Activated B cell treated with CpG ODN at 0.5 μM for 24 hours (primary cell): ENCODE measurements at places on chromosomes 6 and 20. TPM values are rescaled to one million over a fixed set of nuclear protein-coding genes. Genes with fewer than 3 reads are reported as not detected.
A peak's percentile ranks its signal among the peaks of the same experiment; 100 is the strongest.

GRCh38 chr20:49319208-49319809, 41.5 kb upstream of the ZNFX1 start:
- H3K4me3 ChIP-seq: peak overlapping the region; percentile 63
- peaks cover 55% of the 10 kb centered on the region for H3K27me3 ChIP-seq
- no peaks in the 10 kb centered on the region for H3K36me3 ChIP-seq
- peaks cover 16% of the 10 kb centered on the region for H3K4me1 ChIP-seq

DNA sequence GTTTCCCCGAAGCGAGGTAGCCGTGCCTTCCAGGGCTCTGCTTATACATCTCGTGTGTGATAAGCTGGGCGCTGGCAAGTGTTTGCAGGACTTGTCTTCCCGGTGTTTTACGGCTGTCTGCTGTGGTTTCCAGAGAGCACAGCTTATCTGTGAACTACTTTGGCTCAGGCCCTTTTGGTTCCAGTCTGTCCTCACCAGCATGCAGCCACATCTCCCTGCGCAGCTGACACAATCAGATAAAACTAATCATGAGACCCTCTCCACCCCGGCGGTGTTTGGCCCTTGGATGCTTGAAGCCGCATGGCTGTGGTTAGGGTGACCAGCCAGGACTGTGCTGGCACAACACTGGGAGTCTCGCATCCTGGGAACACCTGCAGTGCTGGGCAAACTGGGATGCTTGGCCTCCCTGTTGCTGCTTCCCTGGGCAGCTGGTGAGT, 241.8 kb upstream of the FOXQ1 start:
- no peak for DNase-seq
- H3K4me3 ChIP-seq: no peak overlapping the region
- H3K4me1 ChIP-seq: no peaks in the 10 kb centered on the region
- H3K27me3 ChIP-seq: peaks cover 4% of the 10 kb centered on the region
- no peaks in the 10 kb centered on the region for H3K36me3 ChIP-seq
- H3K27ac ChIP-seq: no peak overlapping the region

DNA sequence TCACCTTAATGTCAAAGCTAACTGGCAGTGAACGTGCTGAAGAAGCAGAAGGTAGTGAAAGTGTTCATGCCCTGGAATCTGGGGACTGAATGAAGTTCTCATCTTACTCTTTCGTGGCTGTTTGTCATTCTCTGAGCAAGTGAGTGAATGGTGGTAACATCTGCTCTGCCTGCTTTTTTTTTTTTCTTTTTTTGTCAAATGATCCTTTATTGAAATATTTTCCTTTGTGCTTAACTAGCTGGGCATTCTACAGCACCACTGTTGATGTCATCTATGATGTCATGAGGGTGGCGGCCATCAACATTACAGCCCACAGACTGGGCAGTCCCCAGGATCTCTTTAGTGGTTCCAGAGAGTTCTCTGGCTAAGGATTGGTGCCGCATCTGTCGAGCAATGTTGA, 65.2 kb downstream of the RIN2 start:
- peaks cover 61% of the 10 kb centered on the region for H3K4me1 ChIP-seq
- no peak overlapping the region for H3K4me3 ChIP-seq
- H3K36me3 ChIP-seq: no peaks in the 10 kb centered on the region
- DNase-seq: no peak
- H3K27ac ChIP-seq: no peak overlapping the region

DNA sequence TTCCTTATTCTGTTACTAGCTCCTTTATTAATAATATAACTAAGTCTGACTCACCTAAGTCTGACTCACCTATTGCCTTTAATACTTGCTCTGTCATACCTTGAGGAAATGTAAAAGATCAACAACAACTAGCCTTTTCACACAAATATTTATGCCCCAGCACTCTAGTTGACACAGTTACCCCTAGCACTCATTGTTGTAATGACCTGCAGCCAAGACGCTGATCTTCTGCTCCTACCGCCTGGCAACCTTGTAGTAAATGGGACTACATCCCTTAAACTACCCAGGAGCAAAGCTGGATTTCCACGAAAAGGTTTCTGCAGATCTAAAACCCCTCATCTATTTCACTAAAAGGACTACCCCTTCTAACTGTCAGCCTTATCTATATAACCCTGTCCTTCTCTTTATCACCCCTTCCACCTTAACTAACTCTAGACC, 90.0 kb downstream of the PLG start:
- no peak for DNase-seq
- peak overlapping the region; percentile 73 for H3K27ac ChIP-seq
- peaks cover 17% of the 10 kb centered on the region for H3K4me1 ChIP-seq
- no peaks in the 10 kb centered on the region for H3K36me3 ChIP-seq
- no peak overlapping the region for H3K4me3 ChIP-seq

GRCh38 chr6:142055219-142055618, 77.5 kb upstream of the GJE1 start:
- H3K27ac ChIP-seq: no peak overlapping the region
- no peaks in the 10 kb centered on the region for H3K4me1 ChIP-seq
- H3K27me3 ChIP-seq: no peaks in the 10 kb centered on the region

- H3K27me3 ChIP-seq: peaks cover 4% of the 10 kb centered on the region
- H3K4me3 ChIP-seq: peak overlapping the region; percentile 44
- H3K36me3 ChIP-seq: no peaks in the 10 kb centered on the region
- peak; percentile 68 for DNase-seq
- H3K27ac ChIP-seq: peak overlapping the region; percentile 14
Measured at GRCh38 chr20:49999329-49999728, 16.5 kb downstream of the SNAI1 start.

DNA sequence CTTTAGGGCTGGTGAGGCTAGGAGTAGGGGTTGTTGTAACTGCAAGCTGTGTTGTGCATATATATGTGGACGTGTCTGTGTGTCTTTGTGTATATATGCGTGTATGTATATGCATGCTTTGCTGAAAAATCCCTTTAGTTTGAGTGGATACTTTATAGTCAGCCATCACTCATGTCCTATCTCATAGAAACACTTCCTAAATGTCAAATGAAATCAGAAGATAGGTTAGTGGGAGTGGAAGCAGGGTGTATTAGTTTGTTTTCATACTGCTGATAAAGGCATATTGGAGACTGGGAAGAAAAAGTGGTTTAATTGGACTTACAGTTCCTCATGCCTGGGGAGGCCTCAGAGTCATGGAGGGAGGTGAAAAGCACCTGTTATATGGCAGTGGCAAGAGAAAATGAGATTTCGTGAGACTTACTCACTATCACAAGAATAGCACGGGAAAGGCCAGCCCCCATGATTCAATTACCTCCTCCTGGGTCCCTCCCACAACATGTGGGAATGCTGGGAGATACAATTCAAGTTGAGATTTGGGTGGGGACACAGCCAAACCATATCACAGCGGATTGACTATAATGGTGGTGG, 131.1 kb downstream of the JARID2 start:
- DNase-seq: no peak
- H3K4me3 ChIP-seq: no peak overlapping the region
- no peaks in the 10 kb centered on the region for H3K27me3 ChIP-seq
- H3K27ac ChIP-seq: no peak overlapping the region

GRCh38 chr6:158737710-158738615, 81.2 kb downstream of the EZR start:
- no peak overlapping the region for H3K4me3 ChIP-seq
- H3K27me3 ChIP-seq: no peaks in the 10 kb centered on the region
- H3K27ac ChIP-seq: no peak overlapping the region

GRCh38 chr6:9412951-9413559, 977.7 kb upstream of the SLC35B3 start:
- H3K4me1 ChIP-seq: no peaks in the 10 kb centered on the region
- H3K36me3 ChIP-seq: no peaks in the 10 kb centered on the region
- H3K27ac ChIP-seq: no peak overlapping the region
- H3K27me3 ChIP-seq: no peaks in the 10 kb centered on the region
- no peak for DNase-seq

DNA sequence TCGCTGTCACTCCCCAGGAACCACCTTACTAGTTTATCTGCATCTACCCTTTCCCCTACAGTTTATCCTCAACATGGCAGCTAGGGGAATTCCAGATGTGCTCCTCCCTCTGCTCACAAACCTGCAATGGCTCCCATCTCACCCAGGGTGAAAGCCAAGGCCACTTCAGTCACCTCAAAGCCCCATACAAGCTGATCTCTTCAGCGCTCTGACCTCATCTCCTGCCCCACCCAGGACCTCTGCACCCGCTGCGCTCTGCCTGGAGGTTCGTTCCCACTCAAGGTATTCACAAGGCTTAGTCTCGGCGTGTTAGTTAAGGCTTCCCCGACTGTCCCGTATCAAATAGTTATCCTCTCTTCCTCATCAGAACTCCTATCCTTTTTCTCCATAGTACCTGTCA, 28.6 kb upstream of the SPDEF start:
- H3K4me1 ChIP-seq: peaks cover 5% of the 10 kb centered on the region
- H3K36me3 ChIP-seq: peaks cover 46% of the 10 kb centered on the region
- DNase-seq: no peak
- H3K27ac ChIP-seq: no peak overlapping the region
- no peak overlapping the region for H3K4me3 ChIP-seq

- peaks cover 12% of the 10 kb centered on the region for H3K4me1 ChIP-seq
- DNase-seq: no peak
- H3K27me3 ChIP-seq: peaks cover 2% of the 10 kb centered on the region
- peaks cover 3% of the 10 kb centered on the region for H3K36me3 ChIP-seq
Measured at GRCh38 chr20:16147916-16148315, 425.3 kb downstream of the KIF16B start.

DNA sequence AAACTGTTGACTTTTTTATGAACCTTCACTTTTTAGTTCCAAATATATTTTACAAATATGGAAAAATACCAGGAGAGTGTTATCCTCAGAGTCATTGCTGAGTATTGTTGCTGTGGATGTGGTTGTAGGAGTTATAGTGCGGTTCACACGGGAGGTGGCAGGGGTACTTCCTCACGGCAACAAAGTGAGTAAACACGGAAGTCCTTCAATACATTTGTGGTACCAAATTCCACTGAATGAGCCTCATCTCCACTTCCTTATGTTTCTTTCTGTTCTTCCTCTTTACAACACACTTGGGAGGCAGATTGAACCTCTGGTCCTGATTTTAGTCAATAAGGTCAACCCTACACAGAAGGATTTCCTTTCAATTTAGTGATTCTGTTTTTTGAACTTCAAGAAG, 371.8 kb downstream of the BTBD3 start:
- no peak for DNase-seq
- no peaks in the 10 kb centered on the region for H3K27me3 ChIP-seq
- no peak overlapping the region for H3K27ac ChIP-seq

- H3K27ac ChIP-seq: peak overlapping the region; percentile 83
- no peaks in the 10 kb centered on the region for H3K27me3 ChIP-seq
- peaks cover 29% of the 10 kb centered on the region for H3K4me1 ChIP-seq
Measured at GRCh38 chr20:33444797-33445560, 1.4 kb upstream of the SNTA1 start.

- H3K4me3 ChIP-seq: no peak overlapping the region
- H3K36me3 ChIP-seq: peaks cover 45% of the 10 kb centered on the region
- no peak for DNase-seq
- H3K27ac ChIP-seq: no peak overlapping the region
- no peaks in the 10 kb centered on the region for H3K27me3 ChIP-seq
Measured at GRCh38 chr20:62202676-62203377, 17.3 kb downstream of the HRH3 start.

DNA sequence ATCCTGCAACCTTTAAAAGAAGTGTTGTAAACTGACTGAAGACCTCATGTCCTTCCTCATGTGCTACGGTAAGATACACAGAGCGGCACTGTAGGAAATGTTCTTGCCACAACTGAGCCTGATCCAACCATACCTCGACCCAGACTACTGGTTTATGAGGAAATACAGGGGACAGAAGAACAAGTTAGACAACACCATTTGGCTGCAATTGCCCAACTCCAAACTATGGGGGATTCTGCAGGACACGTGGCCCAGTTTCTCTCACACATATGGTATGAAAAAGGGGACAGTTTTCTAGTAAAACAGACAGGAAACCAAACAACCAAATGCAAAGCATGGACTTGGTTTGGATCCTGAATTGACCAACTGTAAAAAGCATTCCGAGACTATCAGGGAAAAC, 10.5 kb downstream of the PRPH2 start:
- H3K36me3 ChIP-seq: no peaks in the 10 kb centered on the region
- no peak for DNase-seq
- no peak overlapping the region for H3K27ac ChIP-seq
- H3K27me3 ChIP-seq: no peaks in the 10 kb centered on the region
- no peak overlapping the region for H3K4me3 ChIP-seq

SPDEF gene
- 0.11 TPM in 1 of 2 replicates, not detected in the other for total RNA-seq

TBPL1 gene
- 33.0 and 35.7 TPM in 2 replicates for total RNA-seq

SPATA25 gene
- total RNA-seq: 0.53 and 0.88 TPM in 2 replicates

BMP5 gene
- total RNA-seq: not detected in 2 replicates

EYS gene
- total RNA-seq: not detected in 2 replicates

MLIP gene
- not detected in 2 replicates for total RNA-seq

GPX6 gene
- total RNA-seq: not detected in 2 replicates

PSMB9 gene
- total RNA-seq: 198 and 223 TPM in 2 replicates

HLA-DRB1 gene
- 621 and 630 TPM in 2 replicates for total RNA-seq

PCSK2 gene
- total RNA-seq: not detected in 2 replicates
